ENCODE measurements at places on chromosomes 4 and X. TPM values are rescaled to one million over a fixed set of nuclear protein-coding genes. Genes with fewer than 3 reads are reported as not detected.

DNA sequence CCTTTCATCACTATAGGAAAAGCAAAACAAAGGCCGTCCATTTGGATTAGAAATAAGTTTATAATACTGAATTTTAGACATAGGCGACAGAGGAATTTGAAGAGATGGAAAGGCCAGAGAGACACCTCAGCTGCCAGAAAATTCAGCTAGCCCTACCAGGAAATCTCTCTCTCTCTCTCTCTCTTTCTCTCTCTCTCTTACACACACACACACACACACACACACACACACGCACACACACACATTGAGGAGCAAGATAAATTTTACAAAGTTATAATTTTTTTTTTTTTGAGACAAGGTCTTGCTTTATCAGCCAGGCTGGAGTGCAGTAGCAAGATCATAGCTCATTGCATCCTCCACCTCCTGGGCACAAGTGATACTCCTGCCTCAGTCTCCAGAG, 1.4 kb downstream of the XK start:
- DNase-seq = no peak

Gene REELD1
- total RNA-seq = not detected

DNA sequence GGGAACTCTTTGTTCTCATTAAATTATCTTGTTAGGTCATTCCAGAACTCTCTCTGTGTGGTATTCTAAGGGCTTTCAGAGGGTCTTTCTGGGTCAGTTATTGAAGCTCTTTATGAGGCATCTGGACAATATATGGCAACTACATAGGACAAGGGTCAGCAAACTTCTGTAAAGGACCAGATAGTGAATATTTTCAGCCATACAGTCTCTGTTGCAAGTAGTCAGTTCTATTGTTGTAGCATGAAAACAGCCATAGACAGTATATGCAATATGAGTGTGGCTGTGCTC, 35.1 kb downstream of the HADH start:
- DNase-seq = no peak

Gene MAGEA2
- not detected for total RNA-seq

Gene CPLX1
- 1.1 TPM for total RNA-seq

Gene SPANXC
- not detected for total RNA-seq

DNA sequence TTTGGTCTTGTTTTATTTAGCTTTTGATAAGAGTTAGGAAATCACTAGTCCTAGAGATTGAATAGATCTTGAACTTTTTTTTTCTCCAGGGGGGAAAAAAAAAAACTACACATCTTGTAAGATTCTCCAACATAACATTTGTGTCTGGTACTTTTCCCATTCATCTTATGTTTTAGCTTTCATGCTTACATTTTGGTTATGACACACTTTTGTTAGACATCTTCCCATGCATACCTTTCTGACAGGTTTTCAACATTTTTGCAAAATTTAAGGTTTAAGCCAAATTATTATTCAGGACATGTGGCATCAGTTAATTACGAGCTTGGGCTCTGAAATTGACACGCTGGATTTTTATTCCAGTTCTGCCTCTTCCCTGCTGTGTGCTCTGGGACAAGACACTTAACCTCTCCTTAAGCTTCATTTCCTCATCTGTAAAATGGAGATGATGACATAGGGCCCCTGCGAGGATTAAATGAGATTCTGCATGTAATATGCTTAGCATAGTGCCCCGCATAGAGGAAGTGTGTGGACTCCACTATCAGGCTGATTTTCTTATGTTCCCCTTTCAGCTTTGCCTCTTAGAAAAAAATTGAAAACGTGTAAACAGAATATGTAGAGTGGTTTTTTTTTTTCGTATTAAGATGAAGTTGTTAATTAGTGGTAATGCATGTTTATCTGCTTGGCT, 5.3 kb downstream of the KIT start:
- no peak for DNase-seq

Gene ATP6AP2
- total RNA-seq = 61.9 TPM

Gene MAOB
- total RNA-seq = 4.6 TPM

All from ascending aorta (tissue), 2 donors.